SJSA1 (cell line): ENCODE measurements at places on chromosomes 16 and 17.

DNA sequence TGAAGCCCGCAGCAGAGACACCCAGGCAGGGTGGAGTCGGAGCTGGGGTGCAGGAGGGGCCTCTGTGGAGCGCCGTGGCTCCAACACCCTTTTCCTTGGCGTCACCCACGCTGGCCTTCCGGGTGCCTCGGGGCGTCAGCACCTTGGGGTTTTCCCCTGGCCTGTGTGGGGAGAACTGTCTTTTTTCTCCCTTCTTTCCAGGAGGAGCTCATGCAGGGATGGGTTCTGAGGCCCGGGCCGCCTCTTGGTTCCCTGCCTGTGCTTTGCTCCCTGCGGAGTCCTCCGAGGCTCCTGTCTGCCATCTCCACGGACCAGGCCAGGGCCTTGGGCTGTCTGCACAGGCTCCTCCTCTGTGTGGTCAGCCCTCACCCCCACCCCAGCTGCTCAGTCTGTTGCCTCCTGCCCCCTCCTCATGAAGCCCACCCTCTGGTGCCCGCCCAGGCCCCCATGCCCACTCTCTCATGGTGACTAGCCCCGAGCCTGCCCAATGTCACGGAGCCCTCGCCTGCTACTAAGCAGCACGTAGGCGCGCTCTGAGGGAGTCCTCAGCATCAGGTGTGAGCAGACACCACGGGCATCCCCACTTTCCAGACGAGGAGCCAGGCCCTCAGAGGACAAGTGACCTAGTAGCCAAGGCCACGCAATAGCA is 5.0 kb downstream of the KATNB1 start:
- DNase-seq: peak; percentile 41

GRCh38 chr17:67171560-67171959 is 73.4 kb downstream of the HELZ start:
- no peak for DNase-seq

- no peak for DNase-seq
Observed at GRCh38 chr17:35345926-35346771, 27.3 kb downstream of the SLFN11 start.

DNA sequence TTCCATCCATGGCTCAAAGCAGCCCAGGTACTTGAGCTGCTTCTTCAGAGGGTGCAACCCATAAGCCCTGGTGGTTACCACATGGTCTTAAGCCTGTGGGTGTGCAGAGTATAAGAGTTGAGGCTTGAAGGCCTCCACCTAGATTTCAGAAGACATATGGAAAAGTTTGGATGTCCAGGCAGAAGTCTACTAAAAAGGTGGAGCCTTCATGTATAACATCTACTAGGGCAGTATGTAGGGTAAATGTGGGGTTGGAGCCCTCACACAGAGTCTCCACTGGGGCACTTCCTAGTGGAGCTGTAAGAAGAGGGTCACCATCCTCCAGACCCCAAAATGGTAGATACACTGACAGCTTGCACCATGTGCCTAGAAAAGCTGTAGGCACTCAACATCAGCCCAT is 120.9 kb downstream of the HS3ST3A1 start:
- DNase-seq: no peak

DNA sequence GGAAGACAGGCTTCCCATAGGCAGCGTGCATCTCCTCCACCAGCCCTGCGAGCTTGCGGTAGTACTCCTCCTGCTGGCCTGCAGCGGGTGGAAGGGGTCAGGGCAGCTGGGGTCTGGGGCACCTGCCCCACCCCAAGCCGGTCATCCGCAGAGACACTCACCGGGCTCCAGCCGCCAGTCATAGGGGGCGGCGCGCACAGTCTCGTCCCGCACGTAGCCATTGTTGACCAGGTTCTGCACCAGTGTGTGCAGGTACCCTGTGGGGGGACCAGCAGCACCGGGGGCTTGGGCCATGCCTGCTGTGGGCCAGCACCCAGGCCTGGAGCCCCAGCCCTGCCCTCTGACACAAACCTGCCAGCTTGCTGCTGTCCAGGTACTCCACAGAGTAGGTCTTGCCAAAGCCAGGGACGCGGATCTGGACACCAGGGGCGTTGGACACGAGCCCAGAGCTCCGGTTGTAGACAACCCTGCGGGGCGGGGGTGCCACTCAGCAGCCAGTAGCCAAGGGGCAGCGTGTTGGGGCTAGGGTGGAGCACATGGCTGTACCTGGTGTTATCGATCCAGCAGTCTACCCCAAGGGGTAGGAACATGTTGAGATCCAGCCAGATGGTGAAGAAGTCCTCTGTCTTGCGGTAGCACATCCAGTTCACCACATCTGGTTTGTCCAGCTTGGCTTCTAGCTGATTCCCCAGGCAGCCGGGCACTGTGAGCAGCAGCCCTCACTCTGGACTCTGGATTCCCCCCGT is 1.2 kb downstream of the LCAT start:
- no peak for DNase-seq

DNA sequence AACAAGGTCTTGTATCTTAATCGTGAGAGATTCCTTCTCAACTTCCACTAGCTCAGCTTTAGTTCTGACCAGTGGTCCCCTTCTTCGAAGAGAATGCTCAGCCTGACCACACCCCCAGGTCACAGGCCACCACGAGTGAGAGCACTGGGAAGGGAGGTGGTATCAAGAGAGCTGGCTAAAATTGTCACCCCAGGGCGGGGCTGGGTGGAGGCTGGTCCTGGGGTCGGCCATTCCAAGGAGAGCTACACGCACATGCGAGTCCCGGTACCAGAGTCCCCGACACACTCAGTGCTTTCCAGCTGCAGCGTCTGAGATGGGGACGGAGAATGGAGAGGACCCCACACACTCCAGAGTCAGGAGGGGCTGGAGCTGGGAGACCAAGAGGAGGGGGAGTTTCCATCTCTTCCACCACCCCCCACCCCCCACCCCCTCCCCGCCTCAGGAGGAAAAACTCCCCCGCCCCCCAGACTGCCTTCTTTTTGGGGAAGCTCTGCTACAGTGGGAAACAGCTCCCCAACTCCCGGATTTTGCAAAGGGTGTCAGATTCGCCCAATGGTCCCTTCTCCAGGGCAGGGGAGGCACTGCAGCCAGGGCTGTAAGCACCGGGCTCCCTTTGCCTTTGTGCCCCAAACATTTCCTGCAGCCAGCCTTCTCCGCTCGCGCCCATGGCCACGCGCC is 1.6 kb downstream of the C1QL1 start:
- no peak for DNase-seq

DNA sequence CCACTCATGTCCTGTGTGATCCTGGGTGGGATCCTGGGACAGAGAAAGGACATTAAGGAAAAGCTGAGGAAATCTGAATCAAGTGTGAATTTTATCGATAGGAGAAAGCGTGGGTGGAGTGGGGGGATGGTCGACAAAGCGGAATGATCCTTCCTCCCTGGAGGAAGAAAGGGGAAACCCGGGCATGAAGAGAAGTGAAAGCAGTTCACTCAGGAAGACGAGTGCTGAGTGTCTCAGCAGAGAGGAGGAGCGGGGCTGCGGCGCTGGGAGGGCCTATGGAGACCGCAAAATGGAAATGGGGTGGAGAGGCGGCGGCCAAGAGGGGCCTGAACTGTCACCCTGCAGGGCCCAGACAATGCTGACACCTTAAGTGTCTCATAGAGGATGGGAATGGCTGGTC is 8.7 kb downstream of the ZDHHC7 start:
- DNase-seq: no peak

DNA sequence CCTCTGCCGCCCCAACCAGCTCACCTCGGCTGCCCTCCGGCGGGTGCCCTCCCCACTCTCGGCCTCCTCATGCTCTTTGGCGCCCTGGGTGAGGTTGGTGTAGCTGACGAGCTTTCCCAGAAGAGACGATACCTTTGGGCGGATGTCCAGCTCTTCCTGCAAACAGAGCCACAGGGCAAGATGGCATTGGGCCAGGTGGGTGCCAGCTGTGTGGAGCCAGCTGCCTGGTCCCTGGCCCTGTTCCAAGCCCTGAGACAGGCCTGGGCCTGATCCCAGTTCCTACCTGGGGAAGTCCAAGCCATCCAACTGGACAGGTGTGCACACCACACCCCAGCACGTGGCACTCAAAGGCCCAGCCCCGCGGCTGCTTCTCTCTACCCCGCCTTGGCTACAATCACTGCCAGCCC is 6.9 kb downstream of the SLC12A4 start:
- DNase-seq: no peak

- DNase-seq: no peak
Observed at GRCh38 chr16:15604460-15605440, 38.2 kb downstream of the MARF1 start.

DNA sequence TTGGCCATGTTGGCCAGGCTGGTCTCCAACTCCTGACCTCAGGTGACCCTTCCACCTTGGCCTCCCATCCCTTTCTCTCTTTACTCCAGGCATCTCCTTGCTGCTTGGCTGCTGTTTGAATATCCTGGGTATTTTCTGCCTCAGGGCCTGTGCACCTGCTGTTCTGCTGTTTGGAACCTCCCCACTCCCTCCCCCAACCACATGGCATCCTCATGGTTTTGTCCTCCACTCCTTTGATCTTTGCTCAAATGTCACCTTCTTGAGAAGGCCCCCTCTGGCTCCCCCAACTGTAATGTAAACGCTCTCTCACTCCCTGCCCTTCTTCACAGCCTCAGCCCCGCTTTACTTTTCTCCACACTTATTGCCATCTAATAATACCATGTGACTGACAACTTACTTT is 152.0 kb downstream of the GSG1L start:
- no peak for DNase-seq

DNA sequence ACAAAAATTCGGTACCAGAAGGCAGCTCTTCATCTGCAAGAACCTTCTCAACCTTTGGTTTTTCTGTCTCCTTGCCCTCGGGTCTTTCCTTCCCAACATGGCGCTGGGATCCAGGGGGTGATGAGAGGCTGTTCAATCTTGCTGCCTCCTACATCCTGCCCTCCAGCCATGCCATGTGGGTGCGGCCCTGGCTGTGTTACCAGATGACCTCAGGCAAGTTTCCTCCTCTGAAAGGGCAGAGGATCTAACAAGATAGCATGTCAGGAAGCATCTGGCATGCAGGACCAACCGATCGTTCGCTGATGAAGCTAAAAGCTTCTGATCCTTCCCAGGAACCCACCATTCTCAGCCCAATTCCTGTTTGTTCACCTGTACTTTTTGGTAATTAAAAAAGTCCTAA is 36.8 kb upstream of the BCAR1 start:
- DNase-seq: no peak
